ENCODE measurements at places on chromosomes 5 and 9. TPM values are rescaled to one million over a fixed set of nuclear protein-coding genes. Genes with fewer than 3 reads are reported as not detected.

DNA sequence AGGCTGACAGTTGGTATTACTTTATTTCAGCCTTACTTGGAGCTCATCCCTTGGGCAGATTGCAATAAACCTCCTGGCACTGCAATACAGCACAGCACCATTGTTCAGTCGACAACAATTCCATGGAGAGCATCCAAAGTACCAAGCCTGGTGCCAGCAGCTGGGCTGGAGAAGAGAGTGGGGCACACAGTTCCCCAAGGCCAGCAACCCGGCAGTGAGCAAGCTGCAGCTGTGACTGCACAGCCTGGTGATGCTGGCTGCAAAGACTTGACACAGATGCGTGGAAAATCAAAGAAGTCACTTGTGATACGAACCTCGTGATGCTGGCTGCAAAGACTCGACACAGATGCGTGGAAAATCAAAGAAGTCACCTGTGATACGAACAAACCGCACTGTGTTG lies 125.4 kb downstream of the ATPSCKMT start:
- no peak overlapping the region for H3K4me3 ChIP-seq
- no peaks in the 10 kb centered on the region for H3K36me3 ChIP-seq
- no peak overlapping the region for H3K27ac ChIP-seq
- no peak for DNase-seq

- no peak overlapping the region for H3K27ac ChIP-seq
- DNase-seq = no peak
- no peaks in the 10 kb centered on the region for H3K4me1 ChIP-seq
- H3K36me3 ChIP-seq = no peaks in the 10 kb centered on the region
- no peak overlapping the region for H3K4me3 ChIP-seq
- H3K27me3 ChIP-seq = no peaks in the 10 kb centered on the region
Observed at GRCh38 chr5:113140837-113141671, 164.5 kb downstream of the DCP2 start.

GRCh38 chr9:5499889-5500398 lies 10.4 kb upstream of the PDCD1LG2 start:
- peaks cover 13% of the 10 kb centered on the region for H3K4me1 ChIP-seq
- H3K36me3 ChIP-seq = no peaks in the 10 kb centered on the region
- H3K27ac ChIP-seq = no peak overlapping the region
- no peaks in the 10 kb centered on the region for H3K27me3 ChIP-seq

DNA sequence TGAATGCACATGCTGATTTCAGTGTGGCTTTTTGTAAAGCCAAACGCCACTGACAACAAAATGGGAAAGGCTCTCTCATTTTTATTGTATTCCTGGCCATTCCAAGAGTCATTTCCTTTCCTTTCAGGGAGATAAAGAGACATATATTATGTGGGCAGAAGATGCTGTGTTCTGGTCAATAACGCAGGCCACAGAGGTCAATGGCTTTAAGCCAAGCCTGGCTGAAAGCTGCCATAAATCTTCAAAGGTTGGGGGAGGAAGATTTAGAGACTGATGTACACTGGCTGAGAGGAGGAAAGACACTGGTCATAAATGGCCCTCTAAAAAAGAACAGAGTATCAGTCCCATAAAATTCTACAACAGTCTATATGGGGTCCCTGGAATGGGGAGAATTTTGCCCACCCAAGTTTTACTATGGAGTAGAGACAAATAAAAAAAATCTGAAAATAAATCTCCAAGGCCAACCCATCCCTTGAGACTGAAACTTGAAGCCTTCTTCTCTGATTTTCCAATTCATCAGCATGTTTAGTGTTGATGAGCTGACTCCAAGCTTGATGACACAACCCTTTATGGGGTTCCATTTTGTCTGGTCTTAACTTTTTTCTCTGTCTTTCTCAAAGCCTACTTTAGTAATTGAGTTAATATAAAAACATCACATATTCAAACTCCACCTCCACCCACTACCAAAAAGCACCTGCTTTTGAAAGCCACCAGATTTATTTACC lies 152.1 kb upstream of the SLC24A2 start:
- no peak overlapping the region for H3K27ac ChIP-seq
- no peaks in the 10 kb centered on the region for H3K36me3 ChIP-seq
- H3K4me1 ChIP-seq = no peaks in the 10 kb centered on the region
- no peaks in the 10 kb centered on the region for H3K27me3 ChIP-seq
- no peak for DNase-seq

DNA sequence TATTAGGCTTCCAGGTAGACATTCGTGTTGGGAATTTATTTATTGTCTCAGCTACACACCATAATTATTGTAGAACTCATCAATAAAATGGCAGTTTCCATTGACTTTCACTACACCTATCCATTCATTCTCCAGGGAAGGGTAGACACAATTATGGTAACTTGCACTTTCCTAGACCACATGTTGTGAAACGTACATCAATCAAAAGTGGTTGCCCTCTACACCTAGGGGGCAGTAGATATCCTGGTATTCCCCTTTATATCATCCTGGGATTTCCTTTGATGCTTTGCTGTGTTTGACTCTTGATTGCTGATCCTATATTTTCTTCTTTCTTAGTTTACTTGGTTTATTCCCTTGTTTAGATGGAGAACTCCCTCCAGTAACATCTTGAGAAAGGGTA lies 47.9 kb downstream of the ADGRV1 start:
- no peak overlapping the region for H3K27ac ChIP-seq
- no peak for DNase-seq
- H3K27me3 ChIP-seq = no peaks in the 10 kb centered on the region
- no peaks in the 10 kb centered on the region for H3K4me1 ChIP-seq
- no peak overlapping the region for H3K4me3 ChIP-seq
- no peaks in the 10 kb centered on the region for H3K36me3 ChIP-seq

DNA sequence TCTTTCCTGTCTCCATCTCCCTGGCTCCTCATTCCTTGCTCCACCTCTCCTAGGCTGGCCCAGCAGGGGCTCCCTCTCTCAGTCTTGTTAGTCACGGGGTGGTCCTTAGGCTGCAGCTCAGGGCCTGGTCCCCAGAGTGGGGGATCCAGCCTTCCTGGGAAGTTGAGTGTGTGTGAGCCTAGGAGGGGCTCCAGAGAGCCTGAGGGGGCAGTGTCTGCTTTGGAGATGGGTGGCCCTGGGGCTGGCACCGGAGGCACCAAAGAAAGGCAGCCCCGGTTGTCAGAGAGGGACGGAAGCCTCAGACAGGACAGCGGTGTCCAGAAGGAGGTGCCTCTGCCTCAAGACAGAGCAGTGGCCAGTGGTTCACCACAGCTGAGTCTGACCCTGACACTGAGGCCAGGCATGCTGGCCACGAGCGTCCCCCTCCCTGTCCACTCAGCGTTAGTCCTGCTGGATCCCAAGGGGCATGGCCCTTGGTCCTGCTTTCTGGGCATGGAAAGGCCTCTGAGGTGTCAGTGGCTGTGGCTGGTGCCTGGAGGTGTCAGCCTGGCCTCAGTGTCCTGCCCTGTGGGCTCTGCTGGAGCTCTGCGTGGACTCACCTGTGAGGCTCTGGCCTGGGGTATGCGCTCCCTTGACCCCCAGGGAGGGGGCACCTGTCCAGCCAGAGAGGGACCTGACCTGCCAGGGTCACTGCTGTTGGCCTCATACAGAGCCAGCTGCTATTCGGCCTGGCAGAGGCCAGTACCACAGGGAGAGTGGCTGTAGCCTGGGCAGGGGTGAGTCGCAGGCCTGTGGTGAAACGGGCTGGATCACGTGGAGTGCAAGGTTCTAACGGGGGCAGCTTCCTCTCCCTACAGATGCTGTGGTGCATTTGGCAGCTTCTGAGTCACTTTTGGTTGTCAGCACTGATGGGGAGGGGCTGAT lies 130.6 kb downstream of the CACNA1B start:
- H3K27me3 ChIP-seq = no peaks in the 10 kb centered on the region
- H3K27ac ChIP-seq = no peak overlapping the region
- no peak overlapping the region for H3K4me3 ChIP-seq
- H3K36me3 ChIP-seq = no peaks in the 10 kb centered on the region
- no peaks in the 10 kb centered on the region for H3K4me1 ChIP-seq

GRCh38 chr9:5896863-5897262 lies 6.2 kb downstream of the MLANA start:
- H3K27me3 ChIP-seq = no peaks in the 10 kb centered on the region
- no peak overlapping the region for H3K27ac ChIP-seq
- H3K4me3 ChIP-seq = no peak overlapping the region
- peaks cover 12% of the 10 kb centered on the region for H3K36me3 ChIP-seq
- no peaks in the 10 kb centered on the region for H3K4me1 ChIP-seq
- DNase-seq = no peak

- no peak for DNase-seq
- H3K4me3 ChIP-seq = no peak overlapping the region
- H3K27ac ChIP-seq = no peak overlapping the region
- H3K4me1 ChIP-seq = no peaks in the 10 kb centered on the region
Observed at GRCh38 chr5:53438486-53439472, 41.6 kb upstream of the FST start.

TLR4 gene
- 1.4 TPM for total RNA-seq

DNA sequence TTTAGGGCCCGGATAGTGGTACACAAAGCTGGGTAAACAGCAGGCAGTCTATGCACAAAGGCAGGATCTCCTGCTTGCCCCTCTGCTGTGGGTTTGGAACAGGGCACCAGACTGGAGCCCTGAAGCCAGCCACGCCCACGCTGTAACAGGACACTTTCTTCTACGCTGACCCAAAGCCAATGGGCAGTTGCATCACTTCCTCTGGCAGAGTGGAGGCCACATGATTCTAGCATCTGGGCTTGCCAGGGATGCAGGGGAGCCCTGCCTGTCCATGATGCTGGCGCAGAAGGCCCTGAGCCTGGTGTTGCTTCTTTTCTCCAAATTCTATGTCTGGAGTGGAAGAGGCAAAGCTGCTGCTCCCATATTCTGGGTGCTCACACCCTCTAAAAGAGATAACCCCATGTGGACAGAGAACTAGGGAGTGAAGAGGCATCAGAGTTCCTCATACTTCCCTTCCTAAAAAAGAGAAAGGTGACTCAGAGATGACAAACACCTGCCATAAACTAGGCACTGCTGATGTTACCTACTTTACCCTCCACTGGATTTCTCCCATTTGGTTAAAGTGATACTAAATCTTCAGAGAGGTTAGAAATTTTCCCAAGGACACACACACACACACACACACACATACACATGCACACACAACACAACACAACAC lies 260.3 kb upstream of the KLF4 start:
- no peaks in the 10 kb centered on the region for H3K36me3 ChIP-seq
- no peaks in the 10 kb centered on the region for H3K4me1 ChIP-seq
- H3K27me3 ChIP-seq = no peaks in the 10 kb centered on the region
- no peak overlapping the region for H3K27ac ChIP-seq

TGFBI gene
- total RNA-seq = 19.6 TPM

CXCL14 gene
- total RNA-seq = not detected

DNA sequence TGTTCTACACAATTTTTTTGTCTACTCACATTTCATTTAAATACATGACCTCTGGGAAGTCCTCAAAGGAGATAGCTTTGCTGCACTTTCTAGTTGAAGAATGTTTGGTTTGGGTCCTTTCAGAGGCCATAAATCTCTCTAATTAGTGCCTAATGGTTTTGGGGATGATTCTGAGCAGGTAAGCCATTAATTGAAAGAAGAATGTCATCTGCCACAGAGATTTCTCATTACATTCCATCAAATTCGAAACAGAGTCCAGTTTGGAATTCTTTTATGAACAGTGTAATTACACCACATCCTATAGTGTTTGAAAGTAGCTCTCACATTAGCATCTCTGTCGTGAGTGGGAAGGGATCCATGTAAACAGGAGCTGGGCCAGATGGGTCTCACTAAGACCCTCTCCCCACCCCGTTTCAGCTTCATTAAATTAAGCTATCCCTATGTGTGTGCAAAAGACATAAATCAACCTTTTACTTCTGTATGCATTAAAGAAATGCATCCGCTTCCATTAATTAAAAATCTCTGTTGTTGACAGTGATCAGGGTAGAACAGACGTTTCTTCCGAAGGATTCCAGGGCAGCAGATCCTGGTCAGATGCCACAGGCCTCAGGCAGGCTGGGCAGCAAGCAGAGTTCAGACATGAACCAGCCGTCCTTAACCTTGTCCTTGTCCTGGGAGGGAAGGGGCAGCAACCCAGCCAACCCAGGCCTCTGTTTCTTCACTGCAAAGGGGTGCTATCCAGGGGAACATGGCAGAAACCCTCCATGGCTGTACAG lies 99.8 kb upstream of the MAP1B start:
- no peaks in the 10 kb centered on the region for H3K4me1 ChIP-seq
- no peak for DNase-seq
- no peak overlapping the region for H3K4me3 ChIP-seq
- no peaks in the 10 kb centered on the region for H3K36me3 ChIP-seq

AMBP gene
- not detected for total RNA-seq

Data from natural killer cell (primary cell).